ENCODE measurements at places on chromosomes 3 and 15. TPM values are rescaled to one million over a fixed set of nuclear protein-coding genes. Genes with fewer than 3 reads are reported as not detected.

- DNase-seq: no peak
Observed at GRCh38 chr3:175176556-175176955, 317.4 kb downstream of the NAALADL2 start.

GRCh38 chr15:82808634-82809041 lies 790 bp upstream of the WHAMM start:
- no peak for DNase-seq

DNA sequence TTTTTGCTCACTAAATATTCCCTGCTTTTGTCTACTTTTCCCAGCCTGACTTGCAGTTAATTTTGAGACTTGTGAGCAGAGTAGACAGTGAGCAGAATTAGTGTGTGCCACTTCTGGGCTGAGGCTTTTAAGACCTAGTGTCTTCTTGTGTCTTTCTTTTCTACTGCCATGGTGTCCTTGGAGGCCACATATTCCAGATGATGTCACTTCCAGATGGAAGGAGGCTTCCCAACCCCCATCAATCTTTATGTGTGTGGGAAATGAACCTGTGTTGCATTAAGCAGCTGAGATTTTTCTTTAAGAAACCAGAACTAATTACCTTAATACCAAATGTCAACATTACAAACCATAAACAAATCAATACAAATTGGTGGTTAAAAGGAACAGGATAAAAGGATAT lies 774.7 kb upstream of the ROBO1 start:
- no peak for DNase-seq

The RAB6B gene
- 0.28 TPM for total RNA-seq

The GOLGA6L7 gene
- total RNA-seq: not detected

All from IMR-90 (cell line).